NCI-H2029 (cell line): ENCODE measurements at places on chromosomes 5 and 9.

DNA sequence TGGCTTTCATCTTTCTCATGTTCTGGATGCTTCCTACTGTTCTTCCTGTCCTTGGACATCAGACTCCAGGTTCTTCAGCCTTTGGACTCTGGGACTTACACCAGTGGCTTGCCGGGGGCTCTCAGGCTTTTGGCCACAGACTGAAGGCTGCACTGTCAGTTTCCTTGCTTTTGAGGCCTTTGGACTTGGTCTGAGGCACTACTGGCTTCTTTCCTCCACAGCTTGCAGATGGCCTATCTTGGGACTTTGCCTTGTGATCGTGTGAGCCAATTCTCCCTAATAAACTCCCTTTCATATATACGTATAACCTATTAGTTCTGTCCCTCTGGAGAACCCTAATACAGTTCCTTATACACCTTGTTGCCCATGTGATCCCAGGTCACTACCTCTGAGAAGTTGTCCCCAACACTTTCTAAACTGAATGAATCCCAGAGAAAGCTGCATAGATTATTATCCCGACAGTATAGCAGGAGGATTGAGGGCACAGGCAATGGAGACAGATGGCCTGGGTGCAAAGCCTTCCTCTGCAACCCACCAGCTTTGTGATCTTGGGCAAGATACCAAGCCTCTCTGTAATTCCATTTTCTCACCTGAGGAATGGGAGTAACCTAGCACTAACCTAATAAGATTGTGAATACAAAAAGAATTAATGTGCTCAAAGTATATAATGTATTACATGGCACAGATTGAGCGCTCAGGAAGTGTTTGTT is 449.6 kb upstream of the BRINP1 start:
- no peak for DNase-seq

- DNase-seq, result no peak
Observed at GRCh38 chr9:114371973-114372917, 15.5 kb downstream of the AKNA start.

DNA sequence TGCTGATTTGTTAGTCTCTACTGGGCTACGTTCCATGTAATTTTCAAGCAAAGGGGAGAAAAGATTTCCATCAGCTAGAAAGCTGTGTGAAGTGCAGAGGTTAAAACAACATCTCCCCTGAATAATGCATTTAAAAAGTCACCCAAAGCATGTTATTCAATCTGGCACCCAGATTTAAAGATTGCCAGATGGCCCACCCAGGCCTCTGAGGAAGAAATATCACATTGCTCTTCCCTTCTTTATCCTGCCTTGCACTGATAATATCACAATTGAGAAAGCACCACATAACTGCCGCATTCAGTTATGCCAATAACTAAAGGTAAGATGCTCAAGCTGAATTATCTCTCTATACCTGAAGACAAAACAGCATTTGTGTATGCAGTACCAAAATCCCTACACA is 119.4 kb upstream of the PUM3 start:
- no peak for DNase-seq

GRCh38 chr5:93343570-93343969 is 237.4 kb downstream of the NR2F1-AS1 start:
- DNase-seq, result no peak

DNA sequence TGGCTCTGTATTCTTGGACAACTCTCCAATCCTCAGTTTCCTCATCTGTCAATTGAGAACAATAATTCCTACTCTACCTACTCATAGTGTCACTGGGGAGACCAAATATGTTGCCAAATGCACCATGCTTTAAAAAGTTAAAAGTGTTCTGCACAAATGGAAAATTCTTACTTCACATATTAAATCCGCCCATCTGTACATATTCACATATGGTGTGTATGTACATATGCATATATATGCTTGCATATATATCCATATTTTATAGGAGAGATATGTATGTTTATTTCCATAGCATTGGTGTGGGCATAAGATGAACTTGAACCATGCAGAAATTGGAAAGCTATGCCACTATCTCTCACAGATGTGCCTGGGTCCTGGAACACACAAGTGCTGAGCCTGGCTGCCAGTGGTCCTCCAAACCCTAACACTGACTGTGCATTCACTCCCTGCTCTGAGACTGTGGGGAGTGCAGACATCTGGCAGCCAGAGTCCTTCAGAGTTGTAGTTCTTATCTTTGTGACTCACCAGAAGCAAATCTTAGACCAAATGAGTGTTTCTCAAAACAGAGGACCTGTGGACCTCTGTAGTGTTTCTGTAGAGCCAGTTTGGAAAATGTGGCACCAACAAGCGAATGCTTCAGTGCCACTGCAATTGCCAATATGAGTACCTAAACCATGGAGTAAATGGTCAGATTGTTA is 168.7 kb downstream of the GRIA1 start:
- DNase-seq, result no peak

- peak; percentile 77 for DNase-seq
Observed at GRCh38 chr5:61311836-61312808, 19.9 kb upstream of the ZSWIM6 start.

DNA sequence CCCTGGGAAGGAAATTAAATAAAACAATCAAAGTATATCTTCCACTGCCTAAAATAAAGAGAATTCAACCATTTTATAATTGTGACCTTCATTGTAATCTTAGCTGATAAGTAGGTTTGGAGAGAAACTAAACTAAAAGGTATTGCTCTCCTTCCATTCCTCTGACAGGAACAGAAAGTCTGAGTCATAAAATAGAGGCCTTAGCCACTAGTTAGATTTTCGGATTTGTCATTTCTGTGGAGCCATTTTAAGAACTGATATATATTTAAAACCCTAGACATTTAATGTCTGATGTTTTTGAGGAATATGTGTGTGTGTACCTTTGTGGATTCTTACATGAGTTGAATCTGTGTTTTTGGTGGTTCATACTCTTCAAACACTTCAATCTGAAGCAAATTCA is 11.8 kb upstream of the TMC1 start:
- no peak for DNase-seq

DNA sequence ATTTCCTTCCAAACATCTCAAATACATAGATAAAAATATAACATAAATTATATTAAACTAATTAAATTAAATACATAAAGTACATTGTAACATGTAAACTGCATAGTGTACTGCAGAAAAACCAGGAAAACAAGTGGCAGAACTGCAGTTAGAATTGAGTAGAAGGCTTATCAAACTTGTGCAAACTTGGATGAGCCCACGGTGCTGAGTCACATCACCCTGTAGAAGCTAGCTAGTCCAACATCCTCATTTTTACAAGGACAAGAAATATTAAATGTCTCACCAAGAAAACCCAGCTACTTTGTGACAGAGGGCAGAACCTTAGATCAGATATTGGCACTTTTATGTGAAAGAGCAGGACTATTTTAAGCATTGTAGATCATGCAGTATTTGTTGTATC is 807.9 kb upstream of the NUDT12 start:
- no peak for DNase-seq
